ENCODE measurements at places on chromosomes 6 and 20. TPM values are rescaled to one million over a fixed set of nuclear protein-coding genes. Genes with fewer than 3 reads are reported as not detected.

Gene KIAA1755
- 0.18 TPM for total RNA-seq

Gene SNX5
- total RNA-seq = 179 TPM

Gene TTI1
- total RNA-seq = 37.4 TPM

Gene IYD
- not detected for total RNA-seq

Gene TOX2
- 1.7 TPM for total RNA-seq

Gene RAD21L1
- not detected for total RNA-seq

Gene MEI4
- total RNA-seq = 0.55 TPM

Gene DSTN
- total RNA-seq = 145 TPM

Gene FOXP4
- 19.0 TPM for total RNA-seq

Gene DEFB124
- total RNA-seq = not detected

Gene MMP24OS
- 45.6 TPM for total RNA-seq

- no peak for DNase-seq
Observed at GRCh38 chr6:106763361-106763760, 134.0 kb downstream of the QRSL1 start.

DNA sequence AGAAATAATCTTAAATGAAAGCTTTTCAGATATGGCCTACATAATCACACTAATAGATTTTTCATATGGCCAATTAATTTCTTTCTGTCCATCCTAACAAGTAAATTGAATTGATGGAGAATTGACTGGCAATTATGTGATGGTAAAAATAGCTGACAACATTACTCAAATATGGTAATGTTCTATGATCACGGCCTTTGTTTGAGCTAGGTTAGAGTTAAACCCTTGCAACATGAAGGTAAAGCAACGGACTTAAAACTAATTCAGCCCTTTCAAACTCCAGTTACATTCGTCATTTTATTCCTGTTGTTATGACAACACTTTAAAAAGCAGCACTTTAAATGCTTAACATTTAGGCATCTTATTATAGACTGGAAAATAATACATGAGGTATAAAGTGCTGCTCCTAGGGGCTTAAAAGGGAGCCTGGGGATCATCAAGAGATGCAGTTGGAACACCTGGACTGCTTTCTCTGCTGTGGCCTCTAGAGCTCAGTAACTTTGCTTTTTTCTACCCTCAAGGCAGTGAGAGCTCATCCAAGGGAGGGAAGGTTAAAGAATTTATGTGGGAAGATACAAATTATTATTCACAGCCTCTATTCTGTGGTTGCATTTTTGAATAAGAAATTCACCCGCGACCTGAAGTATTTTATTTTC lies 46.9 kb downstream of the RIPOR2 start:
- no peak for DNase-seq

GRCh38 chr6:63527658-63528514 lies 44.4 kb upstream of the LOC128125822 start:
- no peak for DNase-seq

GRCh38 chr6:129331450-129332138 lies 378.4 kb downstream of the ARHGAP18 start:
- no peak for DNase-seq

DNA sequence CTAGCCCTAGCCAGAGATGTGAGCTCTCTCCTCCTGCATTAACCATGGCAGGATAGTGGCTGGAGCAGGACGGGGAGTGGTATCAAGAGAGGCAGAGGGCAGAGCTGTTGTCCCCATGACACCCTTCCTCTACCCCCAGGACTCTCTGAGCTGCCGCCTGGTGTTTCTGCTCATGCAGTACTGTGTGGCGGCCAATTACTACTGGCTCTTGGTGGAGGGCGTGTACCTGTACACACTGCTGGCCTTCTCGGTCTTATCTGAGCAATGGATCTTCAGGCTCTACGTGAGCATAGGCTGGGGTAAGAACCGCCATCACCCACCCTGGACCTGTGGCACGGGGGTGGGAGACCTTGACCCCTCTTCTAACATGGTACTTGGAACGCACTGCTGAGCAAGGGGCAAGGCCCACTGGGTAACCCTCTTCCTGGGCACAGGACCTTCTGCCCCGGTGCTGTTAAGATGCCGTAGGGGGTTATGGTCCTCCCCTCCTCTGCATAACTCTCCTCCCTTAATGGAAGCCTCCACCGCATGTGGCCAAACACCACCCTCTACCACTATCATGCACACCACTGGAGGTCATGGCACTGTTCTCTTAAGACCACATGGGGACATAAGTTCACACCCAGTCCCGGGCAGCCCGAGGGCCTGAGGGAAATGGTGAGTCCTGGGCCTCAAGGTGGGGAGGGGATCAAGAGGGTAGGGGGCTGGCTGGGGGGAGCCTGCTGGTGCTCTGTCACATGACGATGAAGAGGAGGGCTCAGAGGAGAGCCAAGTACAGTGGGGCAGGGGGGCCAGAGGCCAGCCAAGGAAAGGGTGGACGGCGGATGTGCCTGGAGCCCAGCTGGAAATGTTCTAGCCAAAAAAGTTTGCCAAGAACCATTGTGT lies 25.1 kb downstream of the GLP1R start:
- peak; percentile 6 for DNase-seq

- DNase-seq = no peak
Observed at GRCh38 chr6:52617087-52617486, 40.2 kb upstream of the TRAM2 start.

- peak; percentile 86 for DNase-seq
Observed at GRCh38 chr20:33862709-33863403, 51.7 kb downstream of the CHMP4B start.

- peak; percentile 16 for DNase-seq
Observed at GRCh38 chr6:169165561-169166300, 87.9 kb downstream of the THBS2 start.

GRCh38 chr6:26216359-26216885 lies 129.2 kb downstream of the HFE start:
- DNase-seq = peak; percentile 82

DNA sequence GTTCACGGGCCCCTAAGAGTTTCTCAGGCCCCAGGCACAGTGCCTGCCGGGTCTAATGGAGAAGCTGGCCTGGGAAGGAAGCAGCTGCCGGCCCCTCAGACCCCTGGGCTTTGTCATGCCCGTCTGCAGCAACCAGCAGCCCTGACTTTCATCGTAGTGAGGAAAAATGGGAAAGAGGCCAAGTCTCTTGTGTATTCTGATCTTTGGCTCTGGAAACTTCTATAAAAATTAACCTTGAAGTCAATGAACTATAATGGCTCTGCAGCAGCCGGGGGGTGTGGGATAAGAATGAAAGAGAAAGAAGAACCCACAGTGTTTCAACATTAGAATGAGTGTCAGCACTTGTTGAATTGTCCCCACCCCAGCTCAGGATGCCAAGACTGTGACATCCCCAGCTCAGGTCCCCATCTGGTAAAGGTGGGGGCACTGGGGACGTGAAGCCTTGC lies 12.9 kb downstream of the TGM2 start:
- DNase-seq = no peak

DNA sequence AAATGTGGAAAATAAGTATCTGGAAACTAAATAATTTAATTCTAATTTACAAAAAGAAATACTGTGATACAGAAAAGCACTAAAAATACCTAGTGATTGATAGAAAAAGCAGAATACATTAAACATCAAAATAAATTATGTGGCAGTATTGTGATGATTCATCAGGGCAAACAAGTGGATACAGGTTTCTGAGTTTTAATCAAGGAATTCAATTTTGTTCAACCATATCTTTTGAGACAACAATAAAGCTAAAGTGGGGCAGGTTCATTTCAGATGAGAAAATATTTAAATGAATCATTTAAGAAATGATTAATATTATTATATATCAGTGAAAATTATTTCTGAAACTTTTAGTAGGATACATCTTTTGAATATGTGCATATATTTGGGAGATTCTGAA lies 49.8 kb downstream of the GRIK2 start:
- no peak for DNase-seq

GRCh38 chr6:127201321-127201720 lies 65.3 kb upstream of the RNF146 start:
- no peak for DNase-seq

DNA sequence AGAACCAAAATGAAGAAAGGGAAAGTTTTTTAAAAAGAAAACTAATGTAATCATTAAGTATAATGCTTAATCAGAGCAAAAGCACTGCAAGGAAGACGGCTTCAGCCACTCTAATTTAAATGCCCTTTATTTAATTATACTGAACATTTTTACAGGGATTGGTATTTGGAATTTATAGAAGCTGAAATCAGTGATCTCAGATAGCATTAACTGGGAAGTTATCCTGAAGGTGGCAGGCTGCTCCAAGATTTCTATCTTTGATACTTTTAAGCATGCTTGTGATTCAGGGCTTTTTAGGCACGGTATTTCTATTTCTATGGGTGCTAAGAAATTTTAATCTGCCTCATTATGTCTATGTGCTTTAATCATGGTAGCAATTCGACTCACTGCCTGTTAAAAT lies 1.3 kb upstream of the NDUFAF4 start:
- no peak for DNase-seq

DNA sequence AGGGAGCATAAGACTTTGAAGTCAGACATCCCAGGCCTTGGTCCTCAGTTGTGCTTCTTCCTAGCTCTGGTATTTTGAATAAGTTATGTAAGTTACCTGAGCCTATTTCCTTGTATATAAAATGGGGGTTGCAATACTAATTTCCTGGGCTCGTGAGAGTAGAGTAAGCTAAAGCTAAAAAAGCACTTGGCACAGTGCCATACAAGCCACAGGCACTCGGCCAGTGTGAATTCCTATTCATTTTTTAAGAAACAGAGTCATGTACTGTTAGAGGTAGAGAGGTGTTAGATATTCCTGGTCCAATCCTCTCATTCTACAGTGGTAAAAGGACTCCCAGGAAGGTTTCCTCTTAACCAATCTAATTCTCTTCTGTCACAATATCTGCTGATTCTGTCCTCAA lies 79.6 kb upstream of the EPB41L1 start:
- DNase-seq = no peak

DNA sequence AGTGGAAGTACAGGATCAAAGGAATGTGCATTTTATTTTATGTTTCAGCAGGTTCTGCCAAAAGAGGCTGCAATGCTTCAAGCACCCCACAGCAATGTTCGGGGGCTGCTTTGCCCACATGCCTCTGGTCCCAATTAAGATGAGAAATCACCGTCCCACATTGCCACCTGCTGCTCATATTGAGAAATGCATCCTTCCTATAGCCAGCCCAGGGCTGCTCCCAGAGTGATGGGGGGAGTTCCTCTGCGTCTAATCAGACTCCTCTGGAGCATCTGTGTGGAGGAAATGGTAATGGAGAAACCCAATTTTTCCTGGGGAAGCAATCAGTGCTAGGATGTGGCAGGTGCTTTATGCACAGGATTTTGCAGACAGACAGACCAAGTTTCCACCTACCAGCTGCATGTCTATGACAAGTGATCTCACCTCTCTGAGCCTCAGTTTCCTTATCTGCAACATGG lies 33.7 kb downstream of the PTGIS start:
- DNase-seq = peak; percentile 77

DNA sequence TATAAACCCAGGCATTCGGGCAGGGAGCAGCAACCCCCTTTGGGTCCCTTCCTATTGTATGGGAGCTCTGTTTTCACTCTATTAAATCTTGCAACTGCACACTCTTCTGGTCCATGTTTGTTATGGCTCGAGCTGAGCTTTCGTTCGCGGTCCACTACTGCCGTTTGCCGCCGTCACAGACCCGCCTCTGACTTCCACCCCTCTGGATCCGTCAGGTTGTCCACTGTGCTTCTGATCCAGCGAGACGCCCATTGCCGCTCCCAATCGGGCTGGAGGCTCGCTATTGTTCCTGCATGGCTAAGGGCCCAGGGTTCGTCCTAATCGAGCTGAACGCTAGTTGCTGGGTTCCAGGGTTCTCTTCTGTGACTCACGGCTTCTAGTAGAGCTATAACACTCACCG lies 111.3 kb downstream of the TMEM170B start:
- no peak for DNase-seq

DNA sequence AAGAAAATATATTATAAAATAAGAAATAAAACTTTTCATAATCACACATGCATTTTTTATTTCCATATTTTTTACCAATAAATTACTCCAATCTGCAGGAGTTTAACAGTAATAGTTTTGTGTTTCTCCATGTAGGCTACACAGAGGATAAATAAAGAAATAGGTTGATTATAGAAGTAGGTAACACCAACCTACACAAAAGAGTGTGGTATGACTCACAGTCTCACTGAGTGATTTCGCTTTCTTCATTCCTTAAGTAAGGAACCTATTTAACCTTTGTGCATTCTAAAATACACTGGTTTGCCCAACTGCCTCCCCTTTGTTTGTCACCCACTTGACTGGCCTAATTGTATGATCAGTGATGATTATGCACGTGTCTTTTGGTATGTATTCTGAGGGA lies 244.2 kb upstream of the RIMS1 start:
- DNase-seq = no peak

DNA sequence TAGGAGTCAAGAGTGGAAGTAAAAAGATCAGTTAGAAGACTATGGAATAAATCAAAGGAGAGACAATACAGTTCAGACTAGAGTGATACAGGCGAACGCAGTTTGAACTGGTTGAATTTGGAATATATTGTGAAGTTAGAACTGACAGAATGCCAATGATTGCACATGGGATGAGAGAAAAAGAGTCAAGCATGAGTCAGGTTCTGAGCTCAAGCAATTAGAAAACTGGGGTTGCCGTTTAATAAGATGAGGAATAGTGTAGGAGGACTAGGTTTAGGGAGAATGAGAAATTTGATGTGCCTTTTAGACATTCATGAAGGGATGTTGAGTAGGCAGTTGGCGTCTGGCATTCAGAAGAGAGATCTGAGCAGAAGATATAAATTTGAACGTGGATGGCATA lies 8.0 kb downstream of the RNF217 start:
- DNase-seq = no peak

GRCh38 chr20:52379723-52380336 lies 188.3 kb upstream of the ZFP64 start:
- no peak for DNase-seq

- peak; percentile 41 for DNase-seq
Observed at GRCh38 chr6:122734529-122735395, 44.8 kb upstream of the FABP7 start.

DNA sequence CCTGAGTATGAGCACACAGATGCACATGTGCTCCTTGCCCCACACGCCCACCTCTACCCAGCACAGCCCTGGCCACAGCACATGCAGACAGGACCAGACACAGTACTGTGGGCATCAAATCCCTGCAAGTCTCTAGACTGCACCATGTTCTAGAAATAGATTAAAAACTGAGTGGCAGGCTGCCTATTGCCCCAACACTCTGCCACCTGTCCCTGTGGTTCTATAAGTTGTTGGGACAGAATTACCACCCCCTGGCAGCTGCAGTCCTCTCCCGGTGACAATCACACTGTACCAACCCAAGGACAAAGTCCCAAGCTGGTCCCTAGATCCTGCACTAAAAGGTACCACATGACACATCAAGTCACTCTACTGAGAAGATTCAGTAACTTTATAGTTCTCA lies 70.2 kb downstream of the B3GAT2 start:
- no peak for DNase-seq

Data from H9 (cell line).